Urinary bladder (tissue), 4 donors: ENCODE measurements at places on chromosomes 11 and 22. TPM values are rescaled to one million over a fixed set of nuclear protein-coding genes. Genes with fewer than 3 reads are reported as not detected.

CADM1 gene
- 76.0 TPM for total RNA-seq

MRGPRE gene
- not detected for total RNA-seq

SMTNL1 gene
- total RNA-seq = 0.16 TPM

DNA sequence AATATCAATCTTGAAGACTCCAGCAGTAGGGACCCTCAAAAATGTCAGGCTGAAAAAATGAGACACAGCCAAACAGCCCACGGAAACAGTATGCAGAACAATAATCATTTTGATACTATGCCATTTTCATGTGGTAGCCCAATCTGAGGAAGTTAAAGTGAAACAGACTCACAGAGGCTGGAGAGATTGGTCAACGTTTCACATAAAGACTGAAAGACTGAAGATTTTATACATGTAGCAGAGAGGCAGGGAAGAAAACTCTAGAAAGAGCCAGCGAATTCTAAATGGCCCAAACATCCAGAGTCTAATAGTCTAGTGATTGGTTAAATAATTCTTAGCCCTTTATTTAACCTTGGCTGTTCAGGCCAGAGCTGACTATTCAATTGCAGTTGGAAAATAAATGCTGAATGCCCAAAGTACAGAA, 49.4 kb downstream of the MAML2 start:
- DNase-seq = no peak

DNA sequence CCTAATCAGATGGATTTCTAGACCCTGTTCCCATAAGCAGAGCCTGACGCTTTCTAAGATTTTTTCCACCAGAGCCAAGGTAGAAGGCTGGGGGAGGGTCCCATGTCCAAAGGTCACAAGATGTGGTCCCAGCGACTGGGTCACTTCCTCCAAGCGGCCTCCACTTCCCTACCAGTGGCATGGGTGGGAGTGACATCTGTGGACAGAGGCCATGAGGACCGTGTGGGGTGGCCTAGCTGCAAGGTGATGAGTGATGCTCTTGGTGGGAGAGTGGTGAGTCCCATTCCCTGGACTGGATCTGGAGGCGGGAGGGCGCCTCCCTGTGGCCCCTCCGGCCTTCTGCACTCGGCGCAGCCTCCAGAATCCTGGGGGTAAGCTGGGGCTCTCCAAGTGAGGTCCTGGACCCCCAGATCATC, 32.4 kb upstream of the PRR5 start:
- DNase-seq = no peak

- DNase-seq = no peak
Measured at GRCh38 chr22:19766240-19766510, 5.6 kb downstream of the TBX1 start.

- no peak for DNase-seq
Measured at GRCh38 chr11:8311366-8311765, 47.7 kb upstream of the LMO1 start.

GRCh38 chr11:94993400-94993943, 20.0 kb downstream of the KDM4D start:
- DNase-seq = no peak
